Activated effector memory CD4-positive, alpha-beta T cell treated with Interleukin-2 at 50 U/mL for 16 hours (primary cell): ENCODE measurements at places on chromosomes 12 and 14.

GRCh38 chr12:108853981-108854446 lies 3.4 kb downstream of the SSH1 start:
- DNase-seq = no peak

- no peak for DNase-seq
Observed at GRCh38 chr12:39329018-39329417, 113.9 kb downstream of the KIF21A start.

- no peak for DNase-seq
Observed at GRCh38 chr12:52865090-52865944, 16.5 kb upstream of the KRT78 start.

DNA sequence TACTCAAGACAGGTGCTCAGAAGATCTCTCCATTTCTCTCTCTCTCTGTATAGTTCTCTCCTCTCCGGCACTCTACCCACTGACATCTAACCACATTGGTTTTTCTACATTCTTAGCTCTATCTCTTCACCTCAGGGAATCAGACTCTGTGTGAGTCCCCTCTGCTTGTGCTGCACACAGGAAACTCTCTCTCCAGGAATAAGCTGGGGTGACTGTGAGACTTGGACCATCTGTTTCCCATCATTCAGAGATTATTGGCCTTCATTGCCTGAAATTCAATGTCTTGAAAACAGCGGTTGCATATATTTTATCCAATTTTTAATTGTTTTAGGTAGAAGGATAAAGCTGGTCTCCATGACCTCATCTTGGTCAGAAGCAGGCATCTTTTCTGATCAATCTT lies 105.0 kb downstream of the SLC35F4 start:
- DNase-seq = no peak

- no peak for DNase-seq
Observed at GRCh38 chr12:2804393-2805142, 7.9 kb upstream of the ITFG2 start.

- no peak for DNase-seq
Observed at GRCh38 chr14:78383060-78383459, 212.9 kb downstream of the NRXN3 start.

DNA sequence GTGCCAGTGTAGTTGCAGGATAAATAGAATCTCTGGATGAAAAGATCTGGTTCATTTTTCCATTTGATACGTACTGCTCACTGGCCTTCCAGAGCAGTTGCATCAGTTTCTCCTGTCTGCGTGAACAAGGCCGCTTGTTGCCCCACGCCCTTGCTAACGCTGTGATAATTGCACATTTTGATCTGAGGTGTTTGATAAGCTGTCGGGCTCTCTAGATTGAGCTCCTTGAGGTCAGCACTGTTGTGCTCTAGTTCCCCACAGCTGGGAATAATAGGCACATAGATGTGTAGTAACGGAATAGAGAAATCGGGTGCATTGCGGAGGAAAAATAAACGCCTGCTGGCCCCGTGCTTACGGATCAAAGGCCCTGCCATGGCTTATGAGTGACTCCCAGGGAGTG lies 42.8 kb upstream of the TRAF3 start:
- DNase-seq = no peak

DNA sequence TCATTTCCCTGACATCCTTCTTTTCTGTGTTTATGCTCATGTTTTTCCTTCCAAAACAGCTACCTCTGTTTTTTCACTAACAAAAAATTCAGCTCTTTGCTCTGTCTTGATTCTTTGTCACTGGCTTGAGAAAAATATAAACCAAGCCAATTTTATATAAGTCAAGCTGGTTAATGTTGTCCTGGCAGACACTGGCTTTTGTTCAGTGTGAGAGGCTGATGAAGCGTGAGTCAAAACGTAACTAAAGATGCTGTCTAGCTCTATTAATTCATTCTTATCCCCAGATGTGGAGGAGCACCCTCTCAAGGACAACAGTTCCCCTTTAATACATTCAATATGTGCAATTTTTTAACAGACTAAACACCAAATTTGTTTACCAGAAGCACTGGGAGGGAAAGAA lies 15.8 kb downstream of the TSPAN8 start:
- no peak for DNase-seq

- no peak for DNase-seq
Observed at GRCh38 chr12:2485681-2486080, 309.1 kb upstream of the FKBP4 start.

DNA sequence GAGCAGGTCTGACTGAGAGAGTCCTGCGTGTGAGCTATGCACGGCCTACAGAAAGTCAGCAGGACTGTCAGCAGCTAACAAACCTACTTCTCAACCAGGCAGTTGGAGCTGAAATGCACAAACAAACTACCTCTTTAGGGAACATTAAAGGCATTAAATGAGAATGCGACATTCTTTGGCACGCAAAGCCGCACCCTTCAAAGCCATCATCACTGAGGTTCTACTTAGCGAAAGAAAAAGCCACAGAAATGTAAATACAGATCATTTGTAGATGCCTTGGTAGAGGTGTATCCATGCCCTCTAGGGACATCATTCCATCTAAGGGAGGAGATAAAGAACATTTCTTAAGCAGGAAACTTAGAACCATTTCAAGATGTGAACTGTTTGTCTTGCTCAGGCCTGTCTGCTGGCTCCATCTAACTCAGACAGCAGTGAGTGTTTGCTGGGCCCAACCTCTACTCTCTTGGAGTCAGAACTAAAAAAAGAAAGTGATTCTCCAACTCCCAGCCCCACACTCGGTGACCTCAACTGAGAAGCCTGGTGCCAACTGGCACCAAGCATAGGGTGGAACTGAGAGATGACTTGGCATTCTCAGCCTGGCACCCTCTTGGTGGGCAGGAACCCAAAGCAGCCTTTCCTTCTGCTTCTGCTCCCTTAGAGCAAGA lies 63.5 kb upstream of the MBIP start:
- DNase-seq = no peak

GRCh38 chr12:60240891-60241290 lies 645.1 kb downstream of the SLC16A7 start:
- DNase-seq = no peak
